ENCODE measurements at places on chromosomes 2 and 18.

DNA sequence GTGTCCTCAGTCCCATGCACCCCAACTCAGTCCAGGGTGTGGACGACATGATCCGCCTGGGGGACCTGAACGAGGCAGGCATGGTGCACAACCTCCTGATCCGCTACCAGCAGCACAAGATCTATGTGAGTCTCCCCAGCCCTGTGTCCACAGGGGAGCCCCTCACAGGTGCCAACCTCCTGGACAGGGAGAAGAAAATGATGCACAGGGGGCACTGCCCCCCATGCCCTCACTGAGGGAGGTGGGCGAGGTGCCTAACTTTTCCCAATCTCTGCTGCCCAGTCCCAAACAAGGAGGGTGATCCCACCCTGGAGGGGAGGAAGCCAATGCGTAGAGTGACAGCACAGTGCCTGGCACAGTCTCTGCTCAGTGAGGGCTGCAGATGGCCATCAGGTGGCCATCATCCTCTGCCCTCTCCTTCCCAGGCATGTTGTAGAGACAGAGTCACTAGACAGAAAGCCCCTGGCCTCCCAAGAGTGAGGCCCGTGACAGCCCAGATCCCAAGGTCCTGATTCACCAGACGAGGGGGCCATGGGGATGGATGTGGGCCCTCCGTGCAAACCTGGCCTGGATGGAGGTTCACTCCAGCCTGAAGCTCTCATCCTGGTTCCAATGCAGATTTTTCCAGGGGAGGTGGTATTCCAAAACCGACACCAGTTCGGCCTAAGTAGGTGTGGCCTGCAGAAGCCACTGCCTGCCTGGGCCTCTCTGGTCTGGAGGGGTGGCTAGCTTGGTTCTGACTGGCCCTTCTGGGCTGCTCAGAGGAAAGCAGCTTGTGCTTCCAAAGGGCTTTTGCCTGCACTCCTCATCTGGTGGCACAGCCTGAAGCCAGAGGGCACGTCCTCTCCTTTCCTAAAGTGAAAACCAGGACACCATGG is 30.0 kb downstream of the MYO7B start:
- DNase-seq: no peak

GRCh38 chr2:178920916-178921513 is 113.8 kb upstream of the TTN start:
- no peak for DNase-seq

GRCh38 chr2:179125404-179125803 is 75.5 kb upstream of the CCDC141 start:
- DNase-seq: no peak

- no peak for DNase-seq
Measured at GRCh38 chr18:28961669-28962228, 784.8 kb upstream of the CDH2 start.

DNA sequence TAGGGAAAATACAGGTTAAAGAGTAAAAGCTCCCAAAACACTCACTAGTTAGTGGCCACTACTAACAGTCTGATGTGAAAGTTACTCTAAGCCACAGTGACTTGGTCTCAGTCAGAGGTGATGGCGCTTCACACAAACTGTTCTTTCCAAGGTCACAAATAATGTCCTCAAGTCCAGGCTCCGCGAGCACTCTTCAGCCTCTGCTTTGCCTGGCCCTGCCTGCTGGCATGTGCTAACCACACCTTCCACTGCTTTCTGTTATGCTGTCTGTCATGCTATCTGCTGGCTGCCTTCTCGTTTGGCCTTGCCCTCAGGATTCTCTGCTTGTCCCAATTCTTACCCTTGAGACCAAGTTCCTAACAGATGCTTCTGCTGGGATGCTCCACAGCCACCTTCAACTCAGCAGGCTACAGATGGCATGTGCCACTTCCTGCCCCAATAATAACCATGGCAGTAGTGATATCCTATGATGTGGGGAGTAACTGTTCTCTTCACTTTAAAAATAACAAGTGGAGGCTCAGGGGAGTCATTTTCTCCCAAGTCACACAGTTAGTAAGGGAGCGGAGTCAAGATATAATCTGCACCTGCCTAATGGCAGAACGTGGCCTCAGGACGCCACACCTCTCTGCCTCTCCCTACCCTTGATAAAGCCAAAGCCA is 75.7 kb downstream of the ZAP70 start:
- no peak for DNase-seq

Measured in progenitor cell of endocrine pancreas (in vitro differentiated cells).